ENCODE measurements at places on chromosomes 3 and 15. TPM values are rescaled to one million over a fixed set of nuclear protein-coding genes. Genes with fewer than 3 reads are reported as not detected.

- DNase-seq = no peak
These were observed 25.0 kb downstream of the SIDT1 start for GRCh38 chr3:113557374-113557773.

Gene UBE2E1
- polyA plus RNA-seq = 51.8 TPM

Gene TMEM45A
- polyA plus RNA-seq = 8.9 TPM

- peak; percentile 83 for DNase-seq
These were observed at the start of gene CSK for GRCh38 chr15:74781431-74782258. CSK (plus strand) TSS chr15:74782080; CDS start chr15:74798298, 16,218 bp downstream.

Gene C3orf22
- polyA plus RNA-seq = not detected

Gene FGF12
- 230 TPM for polyA plus RNA-seq

Gene ACTC1
- 12,784 TPM for polyA plus RNA-seq

GRCh38 chr15:42933886-42934667 is 13.5 kb upstream of the TTBK2 start:
- DNase-seq = no peak
